Hepatic stellate cell (primary cell): ENCODE measurements at places on chromosomes 7 and 10.

DNA sequence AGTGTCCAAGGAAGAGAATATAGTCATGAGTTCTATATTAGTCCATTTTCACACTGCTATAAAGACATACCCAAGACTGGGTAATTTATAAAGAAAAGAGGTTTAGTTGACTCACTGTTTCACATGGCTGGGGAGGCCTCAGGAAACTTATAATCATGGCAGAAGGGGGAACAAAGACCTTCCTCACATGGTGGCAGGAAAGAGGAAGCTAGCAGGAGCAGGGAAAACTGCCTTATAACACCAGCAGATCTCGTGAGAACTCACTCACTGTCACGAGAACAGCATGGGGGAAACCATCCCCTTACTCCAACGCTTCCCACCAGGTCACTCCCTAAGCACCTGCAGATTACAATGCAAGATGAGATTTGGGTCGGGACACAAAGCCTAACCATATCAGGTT, 139.0 kb upstream of the ZNF438 start:
- DNase-seq = no peak

GRCh38 chr7:100949227-100949932, at the start of gene MUC3A:
TSS of gene MUC3A (plus strand) at chr7:100949534. CDS start at chr7:100949625, 91 bp downstream.
- no peak for DNase-seq

DNA sequence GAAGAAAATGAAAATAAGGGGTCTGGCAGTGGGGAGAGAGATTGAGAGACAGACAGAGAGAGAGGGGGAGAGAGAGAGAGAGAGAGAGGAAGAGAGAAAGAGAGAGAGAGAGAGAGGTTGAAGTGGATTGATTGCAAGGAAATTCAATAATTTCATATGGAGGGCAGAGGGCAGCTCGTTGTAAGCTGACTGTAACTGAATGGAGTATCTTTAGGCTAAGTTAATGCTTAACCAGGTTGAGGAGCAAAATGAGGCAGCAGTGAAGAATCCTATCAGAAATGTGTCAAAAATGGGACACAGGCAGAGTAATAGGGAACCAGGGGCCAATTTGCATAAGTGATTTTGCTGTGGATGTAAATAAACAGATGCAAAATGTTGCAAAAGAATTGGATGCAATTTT, 21.0 kb downstream of the BLNK start:
- DNase-seq = no peak

DNA sequence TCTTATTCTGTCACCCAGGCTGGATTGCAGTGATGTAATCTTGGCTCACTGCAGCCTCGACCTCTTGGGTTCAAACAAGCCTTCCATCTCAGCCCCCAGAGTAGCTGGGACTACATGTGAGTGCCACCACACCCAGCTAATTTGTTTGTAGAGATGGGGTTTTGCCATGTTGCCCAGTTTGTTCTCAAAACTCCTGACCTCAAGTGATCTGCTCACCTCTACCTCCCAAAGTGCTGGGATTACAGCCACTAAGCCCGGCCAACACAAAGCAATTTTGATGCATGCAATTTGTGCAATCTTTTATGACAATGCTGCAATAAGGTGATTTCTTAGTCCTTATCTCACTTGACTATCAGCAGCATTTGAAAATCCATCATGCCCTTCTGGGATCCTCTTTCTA, 333.1 kb downstream of the FRMD4A start:
- no peak for DNase-seq

DNA sequence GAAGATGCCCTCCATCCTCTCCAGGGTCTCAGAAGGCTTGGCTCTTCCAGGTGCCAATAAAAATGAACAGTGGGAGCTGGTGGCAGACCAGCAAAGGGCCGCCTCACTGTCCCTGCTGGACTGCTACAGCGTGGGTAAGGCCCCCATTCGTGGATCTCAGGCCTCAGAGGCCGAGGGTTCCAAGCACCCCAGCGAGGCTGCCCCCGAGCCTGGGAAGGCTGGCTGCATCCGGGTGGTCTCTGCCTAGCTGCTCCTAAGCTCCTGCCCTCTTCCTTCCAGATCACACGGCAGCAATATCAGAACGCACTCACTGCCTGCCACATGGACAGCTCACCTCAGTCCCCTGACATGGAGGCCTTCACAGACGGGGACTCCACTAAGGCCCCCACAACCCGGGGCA, 42.9 kb downstream of the GOT1 start:
- DNase-seq = no peak

DNA sequence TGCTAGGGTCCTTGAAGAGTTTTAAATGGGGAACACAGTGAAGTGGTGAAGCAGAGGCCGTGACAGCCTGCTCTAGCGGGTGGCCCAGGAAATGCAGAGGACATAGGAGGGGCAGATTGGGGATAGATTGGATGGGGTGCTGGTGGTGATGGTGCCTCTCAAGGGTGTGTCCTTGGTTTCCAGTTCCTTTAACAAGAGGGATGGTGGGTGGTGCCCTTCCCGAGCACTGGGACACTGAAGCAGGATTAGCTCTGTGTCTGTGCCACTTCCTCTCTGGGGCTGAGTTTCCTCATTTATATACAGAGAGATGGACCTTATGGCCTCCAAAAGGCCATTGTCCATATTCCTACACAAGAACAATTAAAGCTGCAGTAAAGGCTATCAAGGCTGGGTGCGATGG, 285.5 kb downstream of the TCF7L2 start:
- no peak for DNase-seq

DNA sequence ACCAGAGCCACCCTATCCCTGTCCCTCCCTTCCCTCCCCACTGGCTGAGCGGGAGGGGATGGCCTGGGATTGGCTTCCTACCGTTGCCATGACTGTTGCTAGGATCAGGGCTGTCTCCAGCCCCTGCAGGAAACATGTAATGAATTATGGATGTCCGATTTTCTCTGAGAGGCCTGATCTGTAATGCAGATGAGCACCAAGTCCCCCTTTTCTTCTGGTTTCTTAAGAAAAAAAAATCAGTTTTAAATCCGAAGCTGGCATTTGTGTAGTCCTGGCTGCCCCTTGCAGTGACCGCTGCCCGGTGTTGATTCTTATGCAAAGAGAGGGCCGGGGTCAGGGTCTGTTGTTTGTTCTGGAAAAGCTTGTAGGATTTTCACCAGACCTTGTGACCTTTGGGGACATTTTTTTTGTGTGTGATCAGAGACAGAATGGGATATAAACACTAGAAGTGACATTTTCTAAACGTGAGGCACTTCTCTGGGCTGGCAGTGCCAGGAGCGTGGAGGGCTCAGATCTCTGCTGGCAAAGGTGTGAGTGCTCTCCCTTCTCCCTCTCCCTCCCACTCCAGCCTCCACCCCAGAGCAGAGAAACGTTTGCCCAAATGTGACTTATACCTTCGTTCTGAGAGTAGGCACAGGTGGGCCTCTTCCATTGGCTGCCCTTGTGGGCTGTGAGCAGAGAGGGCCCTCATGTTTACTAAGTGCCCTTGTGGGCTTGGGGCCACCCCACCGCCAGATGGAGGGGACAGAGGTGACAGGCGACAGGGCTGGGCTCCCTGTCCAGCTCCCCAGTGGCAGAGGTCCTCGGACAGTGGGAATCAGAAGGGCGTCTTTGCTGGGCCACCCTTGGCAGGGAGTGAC, 127.5 kb downstream of the DNAJB6 start:
- DNase-seq = no peak

DNA sequence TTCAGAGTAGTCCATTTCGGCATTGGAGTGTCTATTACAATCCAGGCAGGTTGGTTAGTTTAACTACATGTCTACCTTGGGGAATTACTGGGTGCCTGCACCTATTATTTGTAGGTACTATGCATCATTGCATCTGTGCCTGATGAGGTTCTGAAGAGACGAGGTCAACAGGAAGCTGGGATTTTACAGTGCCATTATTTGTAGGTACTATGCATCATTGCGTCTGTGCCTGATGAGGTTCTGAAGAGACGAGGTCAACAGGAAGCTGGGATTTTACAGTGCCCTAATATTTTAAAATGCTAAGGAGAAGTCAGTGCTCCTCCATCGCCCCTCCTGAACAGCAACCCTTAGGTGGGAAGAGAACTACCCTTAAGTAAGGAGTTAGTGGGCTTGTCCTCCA, 41.7 kb downstream of the NPY start:
- no peak for DNase-seq

- DNase-seq = no peak
These were observed 11.7 kb downstream of the CASP7 start for GRCh38 chr10:113691381-113691780.
